ENCODE measurements at places on chromosomes 2 and 18. TPM values are rescaled to one million over a fixed set of nuclear protein-coding genes. Genes with fewer than 3 reads are reported as not detected.

SP140 gene
- total RNA-seq: 0.16 TPM

EGR4 gene
- 0.33 TPM for total RNA-seq

LYG2 gene
- 0.18 TPM for total RNA-seq

MYO5B gene
- 9.2 TPM for total RNA-seq

MYO3B gene
- not detected for total RNA-seq

IL1B gene
- total RNA-seq: 0.26 TPM

GREB1L gene
- 3.8 TPM for total RNA-seq

TMEM198 gene
- total RNA-seq: 0.70 TPM

PPP1CB gene
- 115 TPM for total RNA-seq

SAG gene
- total RNA-seq: not detected

SELENOI gene
- total RNA-seq: 16.5 TPM

NOSTRIN gene
- total RNA-seq: 2.7 TPM

ICA1L gene
- 1.4 TPM for total RNA-seq

ZSWIM2 gene
- total RNA-seq: not detected

GCC2 gene
- 13.8 TPM for total RNA-seq

LRRTM1 gene
- total RNA-seq: not detected

SLC23A3 gene
- 0.82 TPM for total RNA-seq

CMPK2 gene
- total RNA-seq: 0.78 TPM

SPP2 gene
- not detected for total RNA-seq

SLC14A1 gene
- not detected for total RNA-seq

C2orf49 gene
- total RNA-seq: 13.1 TPM

ATG16L1 gene
- total RNA-seq: 38.2 TPM

AGAP1 gene
- 23.2 TPM for total RNA-seq

ANKRD30B gene
- total RNA-seq: not detected

ZNF532 gene
- total RNA-seq: 22.9 TPM

LAMA3 gene
- total RNA-seq: 52.1 TPM

PIKFYVE gene
- 8.0 TPM for total RNA-seq

LCT gene
- 0.05 TPM for total RNA-seq

KLHL41 gene
- total RNA-seq: 0.13 TPM

HOXD13 gene
- total RNA-seq: 0.15 TPM

FSHR gene
- total RNA-seq: not detected

MYL12A gene
- 321 TPM for total RNA-seq

ATP6V1C2 gene
- total RNA-seq: 0.15 TPM

LIMS3 gene
- total RNA-seq: not detected

DES gene
- 0.29 TPM for total RNA-seq

ALPI gene
- total RNA-seq: not detected

ENOSF1 gene
- 21.1 TPM for total RNA-seq

ZAP70 gene
- total RNA-seq: 0.12 TPM

SERPINB12 gene
- total RNA-seq: not detected

VWC2L gene
- total RNA-seq: not detected

GALR1 gene
- total RNA-seq: not detected

IL1F10 gene
- total RNA-seq: not detected

TET3 gene
- 11.3 TPM for total RNA-seq
